NCI-H526 (cell line): ENCODE measurements at places on chromosomes 16 and 17.

- no peak for DNase-seq
These were observed 6.1 kb upstream of the SERPINF2 start for GRCh38 chr17:1736348-1737281.

DNA sequence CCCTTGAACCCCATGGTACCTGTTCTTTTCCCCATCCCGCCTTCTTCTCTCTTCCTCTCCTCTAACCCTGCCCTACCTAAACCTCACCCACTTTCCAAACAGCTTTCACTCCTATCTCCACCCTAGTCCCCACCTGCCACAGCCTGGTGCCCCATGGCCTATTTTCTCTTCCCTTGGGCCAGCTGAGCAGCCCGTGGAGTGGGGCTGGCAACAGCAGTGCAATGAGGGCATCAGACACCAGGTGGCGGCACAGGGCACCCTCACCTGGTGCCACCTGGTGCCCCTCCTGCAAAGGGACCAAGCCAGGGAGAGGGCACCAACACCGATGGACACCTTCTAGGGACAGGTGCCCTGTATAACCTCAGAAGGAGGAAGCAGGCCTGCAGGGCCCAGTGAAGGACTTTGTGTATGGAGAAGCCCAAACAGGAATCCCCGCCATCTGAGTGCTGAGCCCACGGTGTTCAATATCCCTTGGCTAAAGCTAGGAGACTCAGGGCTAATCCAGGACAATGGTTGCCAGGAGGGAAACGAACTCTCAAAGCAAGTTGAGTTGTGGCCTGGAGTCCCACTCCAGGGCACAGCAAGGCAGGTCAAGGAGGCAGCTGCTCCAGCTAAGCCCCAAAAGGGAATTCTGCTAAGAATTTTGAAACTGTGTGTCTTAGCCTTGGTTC, 4.0 kb upstream of the ABCC3 start:
- DNase-seq = peak; percentile 78

DNA sequence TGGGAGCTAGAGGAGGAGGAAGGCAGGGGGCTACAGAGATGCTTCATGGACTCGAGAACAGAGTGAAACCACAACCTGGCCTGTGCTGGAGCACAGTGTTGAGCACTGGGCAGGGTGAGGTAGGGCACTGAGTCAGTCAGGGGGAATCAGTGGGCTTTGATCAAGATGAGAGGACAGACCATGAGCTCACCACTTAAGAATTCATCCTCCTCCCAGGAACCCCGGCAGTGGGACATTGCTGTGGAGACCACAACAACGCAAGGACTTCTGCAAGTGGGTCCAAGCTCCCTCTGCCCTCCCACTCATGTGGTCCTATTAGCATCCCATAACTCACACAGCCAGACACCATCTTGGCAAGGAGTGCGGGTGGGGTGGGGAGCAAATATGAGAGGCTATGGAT, 1.7 kb upstream of the CES5A start:
- DNase-seq = no peak

DNA sequence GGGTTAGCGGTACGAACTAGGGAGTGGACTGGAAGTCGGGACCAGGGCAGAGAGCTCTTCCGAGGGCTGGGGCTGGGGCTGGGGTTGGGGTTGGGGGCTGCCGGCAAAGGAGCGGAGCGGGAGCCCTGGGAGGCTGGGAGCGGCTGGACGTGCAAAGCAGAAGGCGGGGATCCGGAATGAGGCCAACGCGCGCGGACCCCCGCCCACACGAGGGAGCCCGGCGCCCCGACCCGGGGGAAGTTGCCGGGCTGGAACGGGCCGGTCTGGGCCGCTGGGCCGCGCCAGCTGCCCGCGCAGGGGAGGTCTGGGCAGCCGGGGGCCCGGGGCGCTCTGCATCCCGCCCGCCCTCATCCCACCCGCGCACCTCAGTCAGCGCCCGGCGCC, 323 bp downstream of the ST3GAL2 start:
- no peak for DNase-seq

- no peak for DNase-seq
These were observed 408.7 kb downstream of the SLC39A11 start for GRCh38 chr17:72683506-72684404.

DNA sequence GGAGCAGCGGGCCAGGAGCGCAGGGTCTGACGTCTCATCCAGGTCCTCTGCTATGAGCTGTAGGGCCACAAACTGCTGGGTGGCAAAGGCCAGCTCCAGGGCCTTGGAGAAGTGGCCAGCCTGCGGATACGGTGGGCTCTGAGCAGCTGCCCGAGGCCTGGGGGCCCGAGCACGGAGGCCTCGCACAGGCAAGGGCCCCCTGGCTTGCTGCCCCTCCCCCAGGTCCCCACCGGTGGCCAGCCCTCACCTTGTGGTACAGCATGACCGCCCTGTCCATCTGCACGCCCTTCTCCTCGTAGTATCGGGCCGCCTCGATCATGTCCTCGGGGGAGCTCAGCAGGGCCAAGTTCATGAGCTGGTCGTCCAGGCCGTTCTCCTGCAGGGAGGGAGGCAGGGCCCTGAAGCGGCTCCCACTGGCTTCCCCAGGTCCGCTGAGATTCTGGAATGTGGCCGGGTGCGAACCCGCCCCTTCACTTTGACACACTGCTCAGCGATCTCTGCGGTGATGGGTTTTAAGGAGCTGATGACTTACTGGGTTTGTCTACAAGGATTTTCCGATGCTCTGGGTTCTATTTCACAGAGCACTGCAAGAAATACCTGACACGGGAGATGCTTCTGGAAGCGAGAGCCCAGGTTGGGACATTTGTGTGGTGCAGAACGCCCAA, 9.8 kb upstream of the TMEM204 start:
- DNase-seq = no peak

- DNase-seq = peak; percentile 81
These were observed 690 bp downstream of the PITPNC1 start for GRCh38 chr17:67377488-67378453.
